Suprapubic skin (tissue), 4 donors: ENCODE measurements at places on chromosomes 12 and 14.

- no peak for DNase-seq
Observed at GRCh38 chr14:59863806-59864525, 6.6 kb downstream of the RTN1 start.

DNA sequence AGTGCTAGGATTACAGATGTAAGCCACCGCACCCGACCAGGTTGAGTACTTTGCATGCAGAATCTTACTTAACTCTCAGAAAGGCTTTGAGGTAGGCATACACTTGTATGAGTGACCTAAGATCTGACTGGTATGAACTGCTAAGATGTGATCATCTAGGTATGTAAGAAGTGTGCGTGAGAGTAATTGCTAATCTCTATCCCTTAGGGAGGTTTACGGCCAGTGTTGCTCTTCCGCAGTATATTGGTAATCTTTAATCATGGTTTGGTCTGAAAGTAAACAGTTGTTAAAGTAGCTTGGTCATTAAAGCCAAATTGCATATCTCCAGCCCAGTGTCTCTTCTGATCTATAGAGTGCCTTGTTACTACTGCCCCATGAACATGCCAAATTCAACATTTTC lies 7.8 kb downstream of the UNG start:
- no peak for DNase-seq

- peak; percentile 85 for DNase-seq
Observed at GRCh38 chr12:8032242-8033152, at the start of gene FOXJ2. FOXJ2 (plus strand) TSS chr12:8032716; CDS start chr12:8039833, 7,117 bp downstream.

DNA sequence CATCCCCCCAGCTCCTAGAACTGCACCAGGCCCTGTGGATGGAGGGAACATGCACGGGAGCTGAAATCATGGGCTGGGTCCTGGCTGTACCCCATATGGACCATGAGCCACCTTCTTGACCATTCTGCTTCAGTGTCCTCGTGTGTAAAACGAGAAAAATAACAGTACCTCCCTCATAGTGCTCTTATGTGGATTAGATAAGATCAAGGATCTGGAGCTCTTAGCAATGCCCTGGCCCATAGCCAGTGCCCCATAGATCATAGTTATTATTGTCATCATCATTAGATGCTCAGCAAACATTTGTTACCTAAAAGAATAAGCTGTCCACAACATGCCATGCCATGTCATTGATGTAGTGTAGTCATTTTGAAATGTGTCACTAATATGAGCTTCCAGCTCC lies 71.3 kb downstream of the SYNE3 start:
- no peak for DNase-seq

DNA sequence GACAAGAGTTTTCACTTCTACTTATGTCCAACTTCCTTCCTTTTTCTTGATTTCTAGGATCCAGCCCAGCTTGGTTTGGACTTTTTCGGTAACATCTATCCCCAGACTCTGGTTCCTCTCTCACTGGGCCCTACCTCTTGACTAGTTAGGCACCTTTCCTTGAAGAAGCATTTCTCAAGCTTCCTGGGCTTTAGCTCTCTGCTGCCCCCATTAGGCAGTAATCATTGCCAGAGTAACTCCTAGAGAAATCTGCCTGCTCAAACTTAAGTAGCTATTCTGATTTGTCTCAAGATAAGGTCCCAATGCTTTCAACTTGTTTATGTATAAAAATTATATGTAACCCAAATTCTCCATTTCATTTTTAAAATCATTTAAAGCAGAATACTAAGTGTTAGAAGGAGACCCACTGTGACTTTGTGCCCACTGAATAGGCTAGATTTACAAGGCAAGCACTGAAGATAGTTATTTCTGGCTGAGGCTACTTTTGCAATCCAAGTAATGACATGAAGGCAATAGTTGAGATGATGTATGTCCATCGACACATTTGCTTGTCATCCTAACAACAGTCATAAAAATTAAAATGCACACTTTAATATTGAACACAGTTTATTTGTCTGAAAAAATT lies 275.0 kb upstream of the G2E3 start:
- no peak for DNase-seq

- DNase-seq = no peak
Observed at GRCh38 chr14:75486318-75486717, 36.0 kb upstream of the BATF start.

DNA sequence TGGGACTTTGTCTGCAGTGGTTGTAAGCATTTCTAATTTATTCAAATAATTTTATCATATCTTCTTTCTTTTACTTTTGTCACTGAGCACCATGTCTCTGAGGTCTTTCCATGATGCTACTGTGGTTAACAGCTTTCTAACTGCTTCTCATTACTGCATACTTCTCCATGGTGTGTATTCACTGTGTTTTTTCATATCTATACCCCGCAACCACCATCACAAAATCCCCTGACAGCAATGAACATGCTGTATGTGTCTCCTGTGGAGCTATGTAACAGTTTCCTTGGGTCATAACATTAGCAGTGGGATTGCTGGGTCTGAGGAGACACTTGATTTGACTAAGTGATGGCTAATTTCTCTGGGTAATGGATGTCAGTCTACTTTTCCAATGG lies 29.2 kb upstream of the CHST11 start:
- DNase-seq = no peak

- DNase-seq = no peak
Observed at GRCh38 chr12:121124402-121125109, 8.1 kb upstream of the P2RX7 start.

- DNase-seq = no peak
Observed at GRCh38 chr14:32417956-32418552, 89.0 kb downstream of the AKAP6 start.
